Stimulated activated CD4-positive, alpha-beta T cell treated with anti-CD3 and anti-CD28 coated beads, Interleukin-2, amount 100 ng/mL, for 24 hours (primary cell): ENCODE measurements at places on chromosomes 4 and X.
A peak's percentile ranks its signal among the peaks of the same experiment; 100 is the strongest.

DNA sequence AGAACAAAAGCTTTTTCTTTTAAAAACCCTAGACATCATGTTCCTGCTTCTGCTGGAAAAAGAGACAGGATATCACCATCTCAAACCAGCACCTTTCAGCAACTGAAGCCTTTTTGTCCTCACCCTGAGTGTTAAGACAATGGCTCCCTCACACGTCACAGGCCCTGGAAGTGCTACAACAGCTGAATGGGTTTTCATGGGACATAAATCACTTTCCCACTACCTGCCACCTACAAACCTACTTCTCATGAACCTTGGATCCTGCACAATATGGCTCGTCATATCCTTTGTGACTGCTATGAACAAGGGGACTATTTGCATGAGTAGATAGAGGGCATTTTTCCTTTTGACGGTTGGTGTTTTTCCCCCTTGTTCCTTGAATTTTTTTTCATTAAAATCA is 93.6 kb downstream of the TSPAN5 start:
- no peak for DNase-seq

- no peak for DNase-seq
Measured at GRCh38 chr4:10438924-10439323, 18.3 kb downstream of the ZNF518B start.

DNA sequence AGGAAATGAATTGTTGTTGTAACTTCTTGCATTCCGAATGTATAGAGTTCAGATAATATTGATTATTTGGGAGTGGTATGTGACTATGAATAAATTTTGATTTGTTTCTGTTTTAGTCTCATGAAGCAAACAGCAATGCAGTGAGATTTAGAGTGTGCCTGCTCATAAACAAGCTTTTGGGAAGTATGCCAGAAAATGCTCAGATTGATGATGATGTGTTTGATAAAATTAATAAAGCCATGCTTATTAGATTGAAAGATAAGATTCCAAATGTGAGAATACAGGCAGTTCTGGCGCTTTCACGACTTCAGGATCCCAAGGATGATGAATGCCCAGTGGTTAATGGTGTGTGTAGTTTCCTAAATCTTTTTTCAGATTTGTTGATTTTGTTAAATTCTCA is 2.0 kb downstream of the NCAPG start:
- no peak for DNase-seq

GRCh38 chrX:65990702-65991101 is 49.2 kb downstream of the VSIG4 start:
- DNase-seq, result no peak

DNA sequence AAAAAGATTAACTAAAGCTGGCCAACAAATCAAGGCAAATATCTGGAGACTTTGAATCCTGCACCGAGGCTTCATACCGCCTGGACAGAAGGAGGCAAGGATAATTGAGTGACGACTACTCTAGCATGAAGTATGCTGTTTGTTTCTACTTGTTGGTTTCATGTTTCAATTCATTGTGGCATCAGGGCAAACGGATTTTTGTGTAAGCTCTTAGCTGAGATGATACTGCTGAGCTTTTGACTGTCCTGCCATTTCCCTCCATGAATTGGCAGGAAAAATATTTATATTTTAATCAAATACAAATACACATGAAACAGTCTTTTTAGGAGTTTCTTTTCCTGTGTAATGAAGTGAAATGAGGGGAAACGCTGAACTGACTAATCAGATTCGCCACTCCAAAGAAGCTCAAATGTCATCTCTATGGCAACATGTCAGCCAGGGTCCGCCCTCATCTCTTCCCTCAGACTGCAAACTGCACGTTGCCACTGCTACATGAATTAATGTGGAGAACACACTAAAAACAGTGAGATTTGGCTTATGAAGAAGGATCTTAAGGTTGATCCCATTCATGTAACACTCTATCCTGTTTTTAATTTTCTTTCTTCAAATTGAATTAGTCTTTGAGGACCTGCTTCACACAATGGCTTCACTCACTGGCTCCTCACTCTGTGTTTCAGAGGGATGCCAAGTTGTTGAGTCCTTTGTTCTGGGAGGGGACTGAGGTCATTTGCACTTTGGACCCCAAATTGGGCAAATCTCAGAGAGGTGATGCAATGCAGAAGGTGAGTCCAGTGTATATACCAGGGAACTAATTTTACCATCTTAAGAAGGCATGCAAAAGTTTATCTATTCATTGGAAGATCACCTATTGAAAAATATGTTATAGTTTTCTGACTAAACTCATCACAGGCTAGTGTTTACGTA is 149.6 kb upstream of the MID1 start:
- no peak for DNase-seq

DNA sequence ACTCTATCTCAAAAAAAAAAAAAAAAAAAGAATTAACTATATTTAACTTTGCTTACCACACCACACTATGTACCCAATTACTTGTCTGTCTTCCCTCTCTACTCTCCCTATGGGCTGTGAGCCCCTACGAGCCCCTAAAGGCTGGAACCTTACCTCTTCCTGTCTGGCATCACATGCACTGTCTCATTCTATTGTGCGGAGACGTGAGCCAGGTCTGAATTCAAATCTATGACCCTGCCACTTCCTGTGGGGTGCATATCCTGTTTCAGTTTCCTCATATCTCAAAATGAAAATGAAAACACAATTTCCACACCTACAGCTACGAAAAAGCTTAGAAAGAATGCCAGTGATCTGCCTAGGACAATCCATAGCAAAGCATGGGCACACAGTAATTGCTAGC is 42.9 kb upstream of the HS3ST1 start:
- peak; percentile 33 for DNase-seq

GRCh38 chr4:47827343-47828047 is 10.4 kb downstream of the CORIN start:
- no peak for DNase-seq
